Fibroblast of skin of back (primary cell): ENCODE measurements at places on chromosomes 16 and 17.

- DNase-seq: no peak
These were observed 17.2 kb downstream of the NKD1 start for GRCh38 chr16:50565428-50565827.

GRCh38 chr17:48527547-48527932 is 3.3 kb downstream of the HOXB1 start:
- DNase-seq: no peak

GRCh38 chr16:81449899-81450608 is 5.4 kb downstream of the CMIP start:
- no peak for DNase-seq

DNA sequence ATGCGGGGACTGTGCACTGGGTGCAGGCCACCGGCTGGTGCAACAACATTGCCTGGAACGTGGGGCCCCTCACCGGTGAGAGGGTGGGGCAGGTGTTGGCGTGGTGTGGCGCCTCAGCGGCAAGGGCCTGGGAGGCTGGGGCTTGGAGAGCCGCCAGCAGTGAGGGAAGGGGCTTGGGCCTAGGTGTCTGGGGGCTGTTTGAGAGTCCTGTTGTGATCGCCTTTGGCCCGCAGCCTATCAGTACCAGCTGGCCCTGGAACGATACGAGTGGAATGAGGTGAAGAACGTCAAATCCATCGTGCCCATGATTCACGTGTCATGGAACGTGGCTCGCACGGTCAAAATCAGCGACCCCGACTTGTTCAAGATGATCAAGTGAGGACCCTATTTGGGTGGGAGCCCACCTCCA is 2.6 kb upstream of the TMEM88 start:
- no peak for DNase-seq

GRCh38 chr17:55237841-55238178 is 26.9 kb upstream of the HLF start:
- DNase-seq: no peak

DNA sequence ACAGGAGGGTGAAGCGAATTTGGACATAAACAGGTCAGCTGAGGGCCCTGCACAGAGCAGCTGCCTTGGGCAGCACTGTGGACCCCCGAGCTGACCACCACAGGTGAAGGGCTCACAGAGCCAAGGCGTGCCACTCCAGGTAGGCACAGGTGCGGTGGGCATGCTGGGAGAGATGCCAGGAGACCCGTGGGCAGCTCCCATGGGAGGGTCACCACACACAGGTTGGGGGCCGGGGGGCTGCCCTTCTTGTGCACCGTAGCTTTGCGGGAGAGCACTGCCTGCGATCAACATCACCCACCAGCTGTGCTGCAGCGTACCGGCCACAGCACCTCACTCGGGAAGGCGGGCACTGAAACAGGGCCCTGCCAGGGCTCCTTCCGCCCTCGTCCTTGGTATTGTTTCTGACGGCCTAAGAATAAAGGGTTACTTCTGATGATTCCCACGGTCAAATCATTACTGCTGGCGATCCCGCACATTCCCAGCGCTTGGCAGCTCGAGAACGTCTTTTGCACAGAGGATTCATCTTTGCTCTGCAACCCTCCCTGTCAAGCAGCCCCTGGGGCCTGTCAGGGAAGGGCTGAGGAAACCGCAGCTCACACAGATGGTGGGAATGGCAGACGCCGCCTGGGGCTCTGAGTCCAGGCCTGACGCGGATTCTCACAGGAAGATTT is 181.7 kb downstream of the BANP start:
- peak; percentile 32 for DNase-seq

GRCh38 chr17:75909051-75909811 is 4.5 kb upstream of the MRPL38 start:
- no peak for DNase-seq

DNA sequence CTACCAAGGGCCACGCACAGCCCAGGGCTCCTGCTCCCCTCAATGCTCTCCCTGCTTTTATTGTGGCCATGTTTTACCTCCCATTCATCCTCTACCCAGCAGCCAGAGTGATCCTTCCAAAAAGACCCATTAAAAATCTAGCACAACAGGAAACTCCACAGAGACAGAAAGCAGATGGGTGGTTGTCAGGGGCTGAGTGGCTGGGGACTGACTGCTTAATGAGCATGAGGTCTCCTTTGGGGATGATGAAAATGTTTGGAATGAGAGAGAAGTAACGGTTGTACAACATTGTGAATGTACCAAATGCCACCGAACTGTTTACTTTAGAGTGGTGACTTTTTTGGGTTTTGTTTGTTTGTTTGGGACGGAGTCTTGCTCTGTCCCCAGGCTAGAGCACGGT is 107.4 kb downstream of the GAS7 start:
- DNase-seq: no peak

GRCh38 chr16:1312903-1313302 is 3.5 kb downstream of the UBE2I start:
- DNase-seq: no peak

GRCh38 chr17:75079023-75079373 is 8.8 kb upstream of the SLC16A5 start:
- no peak for DNase-seq

DNA sequence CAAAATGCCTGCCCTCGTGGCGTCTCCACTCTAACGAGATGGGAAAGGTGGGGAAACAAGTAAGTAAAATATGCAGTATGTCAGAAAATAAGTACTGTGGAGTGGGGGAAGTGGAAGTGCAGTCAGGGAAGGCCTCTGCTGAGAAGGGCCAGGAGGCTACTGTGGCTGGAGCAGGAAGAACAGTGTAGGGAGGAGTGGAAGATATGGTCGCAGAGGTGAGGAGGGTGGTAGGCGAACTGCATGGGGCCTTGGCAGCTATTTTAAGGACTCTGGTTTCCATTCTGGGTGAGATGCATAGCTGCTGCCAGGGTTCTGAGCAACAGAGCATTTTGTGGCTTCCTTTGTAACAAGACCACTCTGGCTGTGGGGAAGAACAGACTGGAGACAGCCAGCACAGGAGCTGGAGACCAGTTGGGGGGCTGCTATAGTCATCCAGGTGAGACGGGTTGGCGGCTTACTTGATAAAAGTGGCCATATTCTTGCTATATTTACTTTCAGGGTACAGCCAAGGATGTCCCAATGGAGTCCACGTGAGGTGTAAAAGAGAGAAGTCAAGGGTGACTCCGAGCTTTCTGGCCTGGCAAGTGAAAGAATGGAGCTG is 42.6 kb downstream of the CYTH1 start:
- no peak for DNase-seq

- no peak for DNase-seq
These were observed 28.7 kb upstream of the FASN start for GRCh38 chr17:82126556-82127314.

GRCh38 chr17:18319604-18320256 is 4.6 kb downstream of the SMCR8 start:
- peak; percentile 52 for DNase-seq

DNA sequence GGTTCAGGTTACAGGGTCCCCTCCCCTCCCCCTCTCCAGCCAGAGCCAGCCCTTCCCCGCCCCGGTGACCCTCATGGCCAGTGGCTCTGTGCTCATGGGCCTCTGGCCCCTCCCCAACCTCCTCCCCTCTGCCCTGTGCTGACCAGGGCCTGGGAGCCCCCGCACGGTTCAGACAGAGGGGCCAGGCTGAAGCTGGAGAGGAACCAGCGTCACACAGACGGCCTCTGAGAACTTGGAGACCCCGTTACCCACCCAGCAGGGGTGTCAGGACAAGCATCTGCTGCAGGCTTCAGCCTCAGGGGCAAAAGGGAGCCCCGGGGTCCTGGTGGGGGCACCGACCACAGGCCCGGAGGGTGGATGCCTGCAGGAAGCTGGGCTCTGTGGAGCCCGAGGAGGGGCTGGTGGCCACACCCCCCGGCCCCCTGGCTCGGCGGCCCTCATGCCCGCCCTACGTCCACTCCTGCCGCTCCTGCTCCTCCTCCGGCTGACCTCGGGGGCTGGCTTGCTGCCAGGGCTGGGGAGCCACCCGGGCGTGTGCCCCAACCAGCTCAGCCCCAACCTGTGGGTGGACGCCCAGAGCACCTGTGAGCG is at the start of gene WFIKKN1:
Gene WFIKKN1, plus strand, starts transcription at position 171 of the 591 bp plus-strand sequence. Its CDS starts 269 bp downstream, at position 440.
- no peak for DNase-seq

DNA sequence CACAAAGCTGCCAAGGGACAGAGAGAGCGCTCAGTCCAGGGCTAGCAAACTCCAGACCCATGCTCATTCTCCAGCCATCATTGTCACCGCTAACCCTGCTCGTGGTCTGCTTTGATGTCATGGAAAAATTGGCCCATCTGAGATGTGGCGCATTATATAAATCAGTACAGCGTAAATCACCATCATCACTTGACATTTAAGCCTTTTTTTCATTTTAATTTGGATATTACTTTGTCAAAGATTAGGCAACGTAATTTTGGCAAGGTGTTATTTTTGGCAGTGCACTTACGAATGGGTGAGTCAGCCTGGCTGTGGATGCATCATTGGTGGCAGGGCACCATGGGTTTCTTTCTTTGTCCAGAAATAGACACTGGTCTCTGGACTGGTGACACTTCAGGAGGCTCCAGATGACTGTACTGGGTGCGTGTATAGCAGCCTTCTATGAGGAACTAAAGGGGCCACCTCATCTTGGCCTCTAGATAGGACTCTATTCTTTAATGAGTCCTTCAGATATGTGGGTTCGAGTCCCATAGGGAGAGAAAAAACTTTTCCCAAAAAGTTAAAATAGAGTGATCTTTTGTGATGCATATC is 166.3 kb downstream of the MSI2 start:
- peak; percentile 66 for DNase-seq

DNA sequence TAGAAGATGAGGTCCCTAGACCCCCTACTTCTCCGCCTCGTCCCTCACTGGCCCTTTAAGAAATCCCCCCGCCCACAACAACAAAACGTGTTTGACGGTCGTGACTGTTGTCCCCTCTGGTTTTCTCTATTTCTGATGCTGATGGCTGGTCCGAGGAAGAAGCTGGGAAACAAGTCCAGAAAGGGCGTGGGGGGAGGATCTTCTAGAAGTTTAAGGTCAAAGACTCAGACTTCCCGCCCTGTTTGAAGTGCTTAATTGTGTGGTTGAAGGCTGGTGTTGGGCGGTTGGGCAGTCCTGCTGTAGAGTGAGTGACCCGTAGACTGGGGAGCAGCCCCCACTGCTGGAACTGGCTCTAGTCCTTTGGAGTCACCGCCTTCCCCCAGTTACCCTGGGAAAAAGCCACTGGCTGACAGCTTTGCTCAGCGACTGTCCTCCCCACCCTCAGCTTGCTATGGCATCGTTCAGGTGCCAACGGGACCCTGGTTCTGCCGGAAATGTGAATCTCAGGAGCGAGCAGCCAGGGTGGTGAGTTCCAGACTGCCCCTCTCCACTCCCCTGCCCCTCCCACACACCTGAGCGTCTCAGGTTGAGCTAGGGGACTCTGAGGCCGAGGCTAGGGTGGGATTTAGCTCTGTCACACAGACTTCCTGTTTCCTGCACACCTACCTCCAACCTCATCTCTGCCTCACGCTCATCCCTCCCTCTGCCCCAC is 1.6 kb downstream of the MLLT6 start:
- DNase-seq: no peak

DNA sequence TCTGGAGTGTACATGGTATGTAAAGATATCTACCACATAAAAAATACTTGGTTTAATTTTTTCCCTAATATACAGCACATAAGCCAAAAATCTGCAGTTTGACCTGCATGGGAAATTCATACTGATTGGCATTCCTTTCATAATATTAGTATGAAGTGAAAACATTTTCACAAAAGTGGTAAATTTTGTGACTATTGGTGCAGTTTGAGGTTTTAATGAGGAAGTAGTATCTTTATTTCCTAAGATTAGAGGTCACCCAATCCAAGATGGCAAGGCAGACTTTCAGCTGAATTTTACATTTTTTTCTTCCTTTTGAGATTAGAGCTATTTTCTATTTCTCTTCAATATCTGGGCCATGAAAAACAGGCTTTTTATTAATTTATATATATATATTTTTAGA is 21.2 kb downstream of the METTL9 start:
- DNase-seq: no peak

DNA sequence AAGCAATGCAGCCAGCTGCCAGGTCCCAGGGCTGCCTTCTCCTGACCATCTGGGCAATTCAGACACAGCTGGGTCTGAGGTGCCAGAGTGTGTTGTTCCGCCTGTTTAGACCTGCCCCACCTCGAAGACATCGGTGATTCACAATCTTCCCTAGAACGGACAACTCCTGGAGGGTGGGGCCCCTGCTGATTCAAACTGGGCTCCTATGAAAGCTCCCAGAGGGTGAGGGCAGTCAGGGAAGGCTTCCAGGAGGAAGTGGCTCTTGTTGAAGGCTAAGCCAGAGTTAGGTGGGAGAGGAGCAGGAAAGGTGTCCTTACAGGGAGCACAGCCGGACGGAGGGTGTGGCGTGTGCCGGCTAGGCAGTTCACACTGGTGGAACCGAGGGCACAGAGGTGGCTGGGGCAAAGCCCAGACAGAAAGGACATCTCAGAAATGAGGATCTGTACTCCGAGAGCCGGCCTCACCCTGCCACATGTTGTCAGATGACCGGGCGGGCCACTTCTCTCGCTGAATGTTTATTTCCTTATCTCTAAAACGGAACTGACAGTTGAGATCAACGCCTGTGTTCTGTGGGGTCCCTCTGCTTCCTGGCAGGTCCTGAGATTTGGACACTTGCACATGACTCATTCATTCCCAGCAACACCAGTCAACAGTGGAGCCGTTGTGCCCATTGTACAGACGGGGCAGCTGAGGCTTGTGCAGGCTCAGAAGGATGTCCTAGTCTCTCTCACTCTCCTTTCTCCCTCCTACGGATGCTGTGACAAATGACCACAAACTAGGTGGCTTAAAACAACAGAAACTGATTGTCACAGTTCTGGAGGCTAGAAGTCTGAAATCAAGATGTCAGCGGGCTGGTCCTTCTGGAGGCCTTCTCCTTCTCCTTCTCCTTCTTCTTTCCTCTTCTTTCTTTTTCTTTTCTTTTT is 26.9 kb upstream of the LITAF start:
- no peak for DNase-seq

DNA sequence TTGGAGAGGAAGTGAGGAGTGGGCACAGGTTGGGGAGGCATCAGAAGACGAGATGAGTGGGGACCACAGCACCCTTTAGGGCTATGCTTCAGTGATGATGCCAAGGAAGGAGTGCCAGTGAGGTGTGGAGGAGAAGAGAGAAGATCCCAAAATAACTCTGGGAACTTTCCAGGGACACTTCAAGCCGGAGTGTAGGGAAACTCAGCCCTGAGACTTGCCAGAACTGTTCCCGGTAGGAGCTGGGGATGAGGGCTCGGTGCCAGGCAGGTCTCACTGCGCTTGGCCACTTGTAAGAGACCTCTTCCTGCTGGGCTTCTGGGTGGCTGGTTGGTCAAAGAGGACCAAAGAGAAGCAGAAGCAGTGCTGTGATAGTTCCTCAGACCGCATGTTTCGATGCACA is 63.6 kb downstream of the SHISA6 start:
- DNase-seq: no peak

- no peak for DNase-seq
These were observed 815 bp downstream of the KRT35 start for GRCh38 chr17:41480136-41480535.

GRCh38 chr16:57113664-57114063 is 21.3 kb downstream of the CPNE2 start:
- no peak for DNase-seq

DNA sequence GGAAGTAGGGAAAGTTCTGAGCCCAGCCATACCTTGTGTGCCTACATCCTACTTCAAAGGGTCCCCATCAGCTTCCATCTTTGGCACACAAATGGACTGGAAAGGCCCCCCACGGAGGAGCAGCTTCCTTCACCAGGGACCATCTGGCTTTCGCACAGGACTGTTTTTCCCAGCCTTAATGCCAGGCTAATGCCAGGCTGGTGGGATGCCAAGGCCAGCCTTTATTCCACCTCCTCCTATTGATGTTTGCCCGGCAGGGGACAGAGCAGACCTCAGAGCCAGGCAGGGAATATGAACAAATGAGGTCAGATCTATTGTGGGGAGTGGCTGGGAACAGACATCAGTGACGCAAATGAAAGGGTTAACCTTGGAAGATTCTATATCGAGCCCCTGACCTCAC is 5.7 kb downstream of the GPR179 start:
- DNase-seq: no peak

- DNase-seq: peak; percentile 88
These were observed 71.2 kb upstream of the CHMP6 start for GRCh38 chr17:80920441-80920840.
